Forelimb muscle (tissue), 1 donor: ENCODE measurements at places on chromosomes 5 and 9.

DNA sequence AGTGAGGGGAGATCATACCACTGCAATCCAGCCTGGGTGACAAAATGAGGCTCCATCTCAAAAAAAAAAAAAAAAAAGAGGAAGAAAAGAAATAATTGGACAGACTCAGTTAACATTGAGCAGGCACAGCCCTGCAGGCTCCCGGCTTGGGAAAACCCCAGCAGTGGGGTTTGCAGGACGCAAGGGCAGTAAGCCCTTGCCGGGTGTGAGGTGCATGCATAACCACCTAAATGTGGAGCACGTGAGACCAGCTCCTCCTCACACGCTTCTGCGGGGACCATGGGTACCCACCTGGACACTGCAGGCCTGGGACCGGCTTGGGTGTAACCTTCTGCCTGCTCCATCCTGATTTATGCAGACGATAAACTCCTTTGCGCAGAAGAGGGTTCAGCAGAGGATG is 4.8 kb upstream of the SLC6A18 start:
- DNase-seq: no peak

DNA sequence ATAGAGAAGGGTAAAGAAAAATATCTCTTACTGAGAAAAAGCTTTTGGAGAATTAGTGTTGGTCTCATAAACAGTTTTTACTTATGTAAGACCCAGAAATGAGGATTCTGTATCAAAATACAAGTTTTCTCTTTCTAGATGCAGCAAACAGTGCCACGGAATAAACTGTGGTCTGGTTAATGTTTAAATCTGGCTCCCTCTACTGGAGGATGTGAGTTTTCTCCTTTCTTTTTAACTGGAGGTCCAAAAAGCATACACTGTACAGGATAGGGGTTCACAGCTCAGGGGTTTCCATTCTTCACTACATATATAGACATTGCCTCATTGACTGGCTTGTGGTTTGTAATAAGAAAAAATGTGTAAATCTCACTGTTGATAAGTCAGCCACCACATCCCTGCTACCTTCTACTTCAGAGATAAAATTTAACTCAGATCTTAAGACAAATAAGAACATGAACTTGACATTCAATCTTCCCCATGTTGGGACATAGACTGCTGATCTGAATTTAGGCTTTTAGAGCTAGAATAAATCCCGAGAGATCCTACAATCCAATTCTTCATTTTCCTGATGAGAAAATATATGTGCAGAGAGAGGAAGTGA is 98.9 kb downstream of the CFAP95 start:
- peak; percentile 36 for DNase-seq

DNA sequence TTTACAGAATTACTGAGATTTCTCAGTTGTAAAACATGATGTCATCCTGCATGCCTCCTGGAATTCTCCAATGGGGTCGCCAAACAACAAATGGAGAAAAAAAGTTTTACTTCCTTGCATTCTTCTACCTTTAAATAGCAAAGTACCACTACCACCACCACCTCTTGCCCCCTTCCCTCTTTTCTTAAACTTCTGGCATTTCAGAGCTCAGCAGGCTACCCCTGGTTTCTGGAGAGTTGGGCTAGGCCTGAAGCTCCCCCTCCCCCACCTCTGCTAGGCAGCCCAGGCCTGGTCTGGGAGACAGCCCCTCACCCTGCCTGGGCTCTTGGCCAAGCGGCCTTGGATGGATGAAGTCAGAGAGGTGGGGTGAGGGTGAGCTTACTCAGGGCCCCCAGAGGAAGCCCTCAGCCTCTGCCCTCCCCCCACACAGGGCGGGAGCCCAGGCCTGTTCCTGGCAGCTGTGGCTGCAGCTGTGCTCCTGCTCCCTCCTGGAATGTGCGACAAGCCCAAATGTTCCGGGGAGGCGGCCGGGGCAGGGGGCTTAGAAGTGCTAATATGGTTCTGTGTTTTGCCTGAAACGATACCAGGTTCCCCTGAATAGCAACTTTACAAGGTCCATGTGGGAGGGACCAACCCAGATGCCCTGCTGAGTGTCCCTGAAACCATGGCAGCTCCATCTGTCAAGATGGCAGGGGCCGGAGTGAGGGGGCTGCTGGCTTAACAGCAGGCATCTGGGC is 6.0 kb upstream of the CCIN start:
- DNase-seq: peak; percentile 75

- no peak for DNase-seq
Measured at GRCh38 chr5:32074401-32074800, 99.7 kb downstream of the GOLPH3 start.

DNA sequence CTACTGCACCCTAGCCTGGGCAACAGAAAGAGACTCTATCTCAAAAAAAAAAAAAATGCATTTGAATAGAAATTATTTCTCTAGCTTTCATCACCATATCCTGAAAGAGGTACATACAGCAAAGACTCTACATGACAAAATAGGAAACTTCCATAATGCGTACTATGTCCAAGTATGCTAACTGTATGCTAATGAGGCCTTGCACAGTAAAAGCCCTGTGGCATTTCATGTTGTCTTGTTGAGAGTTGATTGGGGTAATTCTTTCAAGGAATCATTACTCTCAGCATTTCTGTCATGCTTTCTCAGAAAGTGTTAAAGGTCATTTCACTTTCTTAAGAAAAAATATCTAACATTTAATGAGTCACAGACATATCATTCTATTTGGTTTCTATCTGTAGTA is 393.4 kb downstream of the CTNND2 start:
- DNase-seq: no peak

DNA sequence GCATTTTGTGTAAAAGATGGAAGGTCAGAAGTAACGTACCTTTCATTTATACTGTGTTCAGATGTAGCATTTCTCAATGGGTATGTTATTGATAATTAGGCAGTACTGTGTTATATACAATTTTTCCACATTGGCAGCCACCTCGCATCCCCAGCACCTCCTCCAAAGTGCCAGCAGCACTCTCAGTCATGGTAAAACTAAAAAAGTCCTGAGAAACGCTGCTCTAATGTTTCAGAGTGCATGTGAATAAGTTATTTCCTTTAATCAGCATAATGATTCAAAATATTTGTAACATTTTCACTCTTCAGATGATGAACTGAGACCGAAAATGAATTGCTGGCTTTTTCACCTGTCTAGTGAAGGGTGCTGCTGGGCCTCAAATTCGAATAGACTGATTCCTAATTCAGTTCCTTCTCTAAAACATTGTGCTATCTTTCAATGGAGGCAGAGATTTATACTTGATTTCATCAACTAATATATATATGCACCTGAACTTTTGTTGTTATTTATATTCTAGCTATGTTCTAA is 79.9 kb upstream of the ANKRD55 start:
- DNase-seq: no peak

GRCh38 chr9:126915281-126915816 is 767 bp downstream of the RALGPS1 start:
- DNase-seq: no peak

DNA sequence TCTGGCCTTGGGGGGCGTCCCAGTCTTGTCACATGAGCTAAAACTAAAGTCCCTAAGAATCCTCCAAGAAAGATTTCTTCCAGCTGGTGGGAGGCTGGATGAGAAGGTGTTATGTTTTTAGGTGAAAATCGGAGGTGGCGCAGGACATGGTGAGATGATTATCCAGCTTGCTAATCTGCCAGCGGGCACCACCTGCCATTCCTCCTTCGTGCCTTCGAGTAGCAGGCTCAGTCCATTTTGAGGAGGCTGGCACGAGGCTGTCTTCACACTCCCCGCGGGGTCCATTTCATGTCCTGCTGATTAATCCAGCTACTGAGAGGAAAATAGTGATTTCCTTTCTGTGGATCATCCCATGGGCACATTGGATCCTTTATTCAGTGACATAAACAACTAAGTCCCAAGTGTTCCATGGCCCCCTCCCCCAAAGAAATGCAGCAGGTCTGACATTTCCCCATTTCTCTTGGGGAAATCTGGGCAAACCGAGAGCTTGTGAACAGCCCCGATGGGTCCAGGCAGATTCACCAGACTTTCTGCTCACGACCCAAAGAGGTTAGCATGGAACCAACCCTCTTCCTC is 38.2 kb upstream of the EXOC3 start:
- no peak for DNase-seq
